Jurkat, Clone E6-1 (cell line): ENCODE measurements at places on chromosomes 2 and 18.

GRCh38 chr2:171225989-171226388 lies 65.3 kb upstream of the TLK1 start:
- no peak for DNase-seq

DNA sequence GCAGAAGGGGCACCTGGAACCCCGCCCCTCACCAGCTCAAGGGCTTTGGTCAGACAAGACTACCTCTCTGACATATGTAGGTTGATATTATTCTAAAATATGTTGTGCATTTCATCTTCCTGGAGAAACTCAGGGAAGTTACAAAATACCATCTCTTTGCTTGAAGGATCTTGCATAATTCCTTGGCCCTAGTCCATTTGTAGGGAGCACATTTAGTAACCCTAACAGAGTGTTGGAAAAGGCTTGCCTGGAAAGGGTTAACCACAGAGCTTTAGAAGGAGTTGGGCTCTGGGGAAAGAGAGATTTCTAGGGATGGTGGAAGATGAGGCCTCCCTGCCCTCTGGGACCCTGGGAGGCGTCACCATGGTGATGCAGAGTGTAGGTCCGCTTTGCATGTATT lies 143.0 kb upstream of the SLC1A4 start:
- no peak for DNase-seq

- DNase-seq = no peak
Observed at GRCh38 chr2:85953476-85953875, 64.7 kb upstream of the ST3GAL5 start.

GRCh38 chr2:36290306-36290856 lies 65.2 kb upstream of the CRIM1 start:
- no peak for DNase-seq

DNA sequence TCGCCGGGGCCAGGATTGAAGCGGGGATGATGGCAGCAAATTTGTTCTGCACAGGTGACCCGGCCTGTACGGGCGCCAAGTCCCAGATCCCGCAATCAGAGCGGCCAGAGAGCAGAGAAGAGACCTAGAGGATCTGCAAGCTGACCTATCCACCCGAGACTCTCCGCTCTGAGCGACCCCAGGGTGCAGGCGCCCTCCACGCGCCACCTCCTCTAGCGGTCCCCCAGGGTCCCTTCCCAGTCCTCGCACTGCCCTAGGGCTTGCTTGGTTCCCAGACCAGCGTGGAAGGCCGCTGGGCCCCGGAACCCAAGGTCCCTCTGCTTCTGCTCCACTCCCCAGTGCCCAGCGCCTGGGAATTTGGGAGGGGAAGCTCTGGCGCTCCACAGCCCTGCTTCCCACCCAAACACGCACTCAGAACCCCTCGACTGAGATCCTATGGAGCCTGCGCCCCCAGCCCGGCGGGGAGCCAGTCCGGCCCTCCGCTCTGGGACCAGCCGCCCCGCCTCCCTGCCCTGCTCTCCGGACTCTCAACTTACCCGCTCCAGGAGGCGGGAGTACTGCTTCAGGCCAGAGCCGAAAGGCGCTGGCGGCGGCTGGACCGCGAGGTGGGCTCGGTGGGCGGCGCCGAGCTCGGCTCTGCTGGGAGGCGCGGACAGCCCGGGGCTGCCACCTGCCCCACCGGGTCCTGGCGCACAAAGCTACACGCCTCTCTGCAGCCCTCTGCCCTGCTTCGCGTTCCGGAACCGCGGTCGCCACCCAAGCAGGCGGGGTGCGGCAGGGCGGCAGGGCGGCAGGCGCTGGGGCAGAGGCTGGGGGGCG lies 3.0 kb upstream of the SIX3 start:
- no peak for DNase-seq

GRCh38 chr2:148553332-148553887 lies 91.1 kb upstream of the EPC2 start:
- no peak for DNase-seq

DNA sequence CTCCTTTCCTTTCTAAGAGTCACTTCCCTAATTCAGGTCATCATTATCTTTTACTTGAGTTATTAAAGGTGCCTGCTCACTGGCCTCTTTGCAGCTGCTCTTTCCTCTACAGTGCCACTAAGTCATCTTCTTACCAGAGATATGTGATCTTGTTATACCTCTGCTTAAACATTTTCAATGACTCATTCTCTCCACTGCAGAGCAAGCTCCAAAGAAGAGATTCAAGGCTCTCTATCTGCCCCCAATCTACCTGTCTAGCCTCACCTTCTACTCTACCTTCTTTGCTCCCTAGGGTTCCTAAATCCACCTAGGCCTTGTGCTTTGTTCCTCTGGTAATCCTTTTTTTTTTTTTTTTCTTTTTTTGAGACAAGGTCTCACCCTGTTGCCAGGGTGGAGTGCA lies 3.1 kb downstream of the ARHGEF33 start:
- no peak for DNase-seq
